ENCODE measurements at places on chromosomes 7 and 10. TPM values are rescaled to one million over a fixed set of nuclear protein-coding genes. Genes with fewer than 3 reads are reported as not detected.

Gene AOC1
- total RNA-seq, result 0.69 TPM

Gene AGAP9
- 11.7 TPM for total RNA-seq

Gene STEAP1B
- not detected for total RNA-seq

Gene GLRX3
- total RNA-seq, result 49.1 TPM

Gene TEX36
- not detected for total RNA-seq

Gene TACC2
- total RNA-seq, result 63.2 TPM

Gene PRKCQ
- 7.6 TPM for total RNA-seq

Gene CYP26C1
- not detected for total RNA-seq

Gene ZNF485
- 4.5 TPM for total RNA-seq

Gene EPO
- total RNA-seq, result not detected

Gene WDR86
- total RNA-seq, result 6.3 TPM

Gene PRXL2A
- 26.4 TPM for total RNA-seq

Gene PLA2G12B
- total RNA-seq, result not detected

Gene GIMAP6
- total RNA-seq, result 31.1 TPM

Gene SPRN
- total RNA-seq, result not detected

Gene MPP7
- 41.6 TPM for total RNA-seq

Gene JAKMIP3
- 0.42 TPM for total RNA-seq

Gene LRRD1
- 0.13 TPM for total RNA-seq

Gene HABP2
- not detected for total RNA-seq

Gene RBM20
- 7.4 TPM for total RNA-seq

Gene NUDT5
- total RNA-seq, result 31.2 TPM

Gene CDC14C
- total RNA-seq, result not detected

Gene MRPS33
- 14.1 TPM for total RNA-seq
